Left renal cortex interstitium (tissue), 4 donors: ENCODE measurements at places on chromosomes 16 and 17.

DNA sequence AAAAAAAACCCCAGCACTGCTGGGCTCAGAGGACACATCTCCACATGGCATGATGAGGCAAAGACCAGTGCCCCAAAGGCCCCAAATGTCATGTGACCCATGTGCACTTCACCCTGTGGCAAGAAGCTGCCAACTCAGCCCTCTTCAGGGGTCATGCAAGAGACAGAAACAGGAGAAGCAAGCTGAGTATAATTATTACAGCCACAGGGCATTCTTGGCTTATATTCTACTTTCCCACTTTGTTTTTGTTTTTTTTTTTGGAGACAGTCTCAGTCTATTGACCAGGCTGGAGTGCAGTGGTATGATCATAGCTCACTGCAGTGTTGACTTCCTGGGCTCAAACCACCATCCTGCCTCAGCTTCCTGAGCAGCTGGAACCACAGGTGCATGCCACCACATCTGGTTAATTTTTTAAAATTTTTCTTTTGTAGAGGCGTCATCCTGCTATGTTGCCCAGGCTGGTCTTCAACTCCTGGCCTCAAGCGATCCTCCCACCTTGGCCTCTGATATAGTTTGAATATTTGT, 32.7 kb upstream of the LITAF start:
- DNase-seq = no peak

GRCh38 chr16:13322336-13322735, 420.9 kb downstream of the SHISA9 start:
- DNase-seq = no peak

GRCh38 chr16:12639044-12639443, 164.6 kb downstream of the CPPED1 start:
- no peak for DNase-seq

GRCh38 chr17:77129568-77130301, 11.0 kb upstream of the SEC14L1 start:
- DNase-seq = no peak

DNA sequence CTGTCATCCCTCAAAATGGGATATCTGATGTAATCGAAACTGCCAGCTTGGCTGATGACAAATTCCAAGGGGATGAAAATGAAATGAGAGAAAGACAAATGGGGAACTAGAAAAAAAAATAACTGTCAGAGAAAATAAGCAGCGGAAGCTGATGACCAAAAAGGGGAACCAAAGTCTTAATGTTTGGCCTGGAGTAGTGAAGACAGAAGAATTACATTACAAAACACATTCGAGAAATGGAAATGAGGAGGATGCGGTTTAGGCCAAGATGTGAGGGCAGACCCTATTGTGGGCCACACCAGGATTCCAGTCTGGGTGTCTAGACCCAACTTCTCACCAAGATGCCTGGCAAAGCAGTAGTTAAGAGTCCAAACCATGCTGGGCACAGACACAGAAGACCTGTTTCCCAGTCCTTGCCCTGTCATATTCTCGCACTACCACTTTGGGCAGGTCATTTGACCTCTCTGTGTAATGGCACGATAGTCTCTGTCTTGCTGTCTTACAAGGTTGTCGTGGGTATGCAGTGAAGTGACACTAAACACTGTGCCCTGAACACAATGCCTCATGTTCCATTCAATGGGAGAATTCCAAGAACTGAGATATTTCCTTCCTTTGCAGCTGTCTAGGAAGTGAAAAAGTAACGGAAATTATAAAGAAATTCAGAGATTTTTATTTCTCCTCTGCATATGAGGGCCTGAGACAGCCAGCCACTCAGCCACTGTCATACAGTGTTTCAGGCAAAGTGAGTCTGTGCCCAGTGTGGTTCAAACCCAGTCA, 12.3 kb upstream of the CCL2 start:
- DNase-seq = no peak

DNA sequence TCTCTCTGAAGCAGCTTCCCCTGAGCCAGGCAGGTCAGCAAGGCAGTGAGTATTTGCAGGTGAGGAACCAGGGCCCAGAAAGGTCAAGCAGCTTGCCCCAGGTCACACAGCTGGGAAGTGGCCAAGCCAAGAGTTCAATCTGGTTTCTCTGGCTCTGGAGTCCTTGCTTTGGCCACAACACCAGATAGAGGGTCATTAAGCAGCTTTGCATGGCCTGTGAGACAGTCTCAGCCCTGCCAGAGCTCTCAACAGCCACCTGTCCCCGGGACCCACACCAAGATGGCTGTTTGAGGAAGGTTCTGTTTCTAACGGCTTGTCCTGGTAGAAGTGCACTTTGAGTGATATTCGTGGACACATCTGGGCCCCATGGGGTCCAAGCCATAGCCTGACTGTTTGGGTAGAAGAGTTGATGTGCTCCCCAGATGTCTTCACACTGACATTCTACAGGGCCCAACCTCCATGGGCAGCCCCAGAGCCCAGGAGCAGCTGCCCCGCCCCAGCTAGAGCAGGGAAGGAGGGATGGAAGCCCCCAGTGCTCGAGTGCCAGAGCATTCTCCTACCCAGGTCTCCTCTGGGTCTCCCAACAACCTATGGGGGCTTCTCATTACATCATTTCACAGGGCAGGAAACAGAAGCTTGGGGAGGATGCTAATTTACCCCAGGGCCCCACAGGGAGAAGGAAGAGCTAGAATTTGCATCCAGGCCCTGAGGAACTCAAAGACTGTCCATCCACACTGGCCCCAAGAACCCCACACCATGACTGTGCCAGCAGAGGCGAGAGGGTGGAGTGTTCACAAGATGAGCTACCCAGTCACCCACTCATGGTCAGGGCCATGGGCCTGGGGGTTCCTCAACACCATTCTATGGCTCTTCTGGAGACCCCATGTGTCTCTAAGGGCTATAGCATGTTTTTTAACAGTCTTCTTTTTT, 107.3 kb upstream of the CDH5 start:
- DNase-seq = no peak

DNA sequence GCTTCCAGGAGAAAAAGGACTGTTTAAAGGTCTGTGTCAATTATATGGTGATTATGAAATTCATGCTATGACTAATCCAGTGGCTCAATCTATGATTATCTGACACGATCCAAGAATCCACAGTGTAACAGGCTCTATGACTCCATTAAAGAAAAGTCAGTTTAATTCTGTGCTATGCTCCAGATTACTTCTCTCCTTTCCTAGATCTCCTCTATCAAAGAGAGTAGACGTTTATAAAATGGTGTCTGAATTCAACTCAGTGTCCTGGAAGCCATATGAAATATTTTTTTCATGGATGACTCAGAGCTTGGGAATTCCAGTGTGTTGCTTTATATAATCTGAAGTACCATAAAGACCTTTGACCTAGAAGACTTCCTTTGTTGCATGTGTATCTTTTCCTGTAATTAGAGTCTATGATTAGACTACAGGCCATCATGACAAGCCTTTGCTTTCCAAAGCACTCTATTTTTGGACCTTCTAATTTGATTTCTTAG, 27.0 kb upstream of the NF1 start:
- no peak for DNase-seq

DNA sequence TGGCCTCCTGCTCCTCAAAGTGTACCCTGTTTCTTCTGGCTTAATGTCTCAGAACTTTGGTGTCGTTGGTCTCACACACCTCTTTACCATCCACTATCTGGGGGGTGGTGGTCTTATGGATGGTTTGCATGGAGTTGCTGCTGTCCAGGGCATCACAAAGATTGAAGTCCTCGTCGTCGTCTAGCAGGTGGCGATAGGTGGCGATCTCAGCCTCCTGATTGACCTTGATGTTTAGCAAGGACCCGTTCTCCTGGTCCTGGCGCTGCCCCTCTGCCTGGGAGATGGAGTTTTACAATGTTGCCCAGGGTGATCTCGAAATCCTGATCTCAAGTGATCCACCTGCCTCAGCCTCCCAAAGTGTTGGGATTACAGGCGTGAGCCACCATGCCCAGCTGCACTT, 31.1 kb upstream of the HELZ start:
- no peak for DNase-seq

- DNase-seq = no peak
Measured at GRCh38 chr16:12350945-12351344, 374.4 kb downstream of the SNX29 start.

GRCh38 chr17:50883850-50884438, 17.8 kb upstream of the TOB1 start:
- no peak for DNase-seq

DNA sequence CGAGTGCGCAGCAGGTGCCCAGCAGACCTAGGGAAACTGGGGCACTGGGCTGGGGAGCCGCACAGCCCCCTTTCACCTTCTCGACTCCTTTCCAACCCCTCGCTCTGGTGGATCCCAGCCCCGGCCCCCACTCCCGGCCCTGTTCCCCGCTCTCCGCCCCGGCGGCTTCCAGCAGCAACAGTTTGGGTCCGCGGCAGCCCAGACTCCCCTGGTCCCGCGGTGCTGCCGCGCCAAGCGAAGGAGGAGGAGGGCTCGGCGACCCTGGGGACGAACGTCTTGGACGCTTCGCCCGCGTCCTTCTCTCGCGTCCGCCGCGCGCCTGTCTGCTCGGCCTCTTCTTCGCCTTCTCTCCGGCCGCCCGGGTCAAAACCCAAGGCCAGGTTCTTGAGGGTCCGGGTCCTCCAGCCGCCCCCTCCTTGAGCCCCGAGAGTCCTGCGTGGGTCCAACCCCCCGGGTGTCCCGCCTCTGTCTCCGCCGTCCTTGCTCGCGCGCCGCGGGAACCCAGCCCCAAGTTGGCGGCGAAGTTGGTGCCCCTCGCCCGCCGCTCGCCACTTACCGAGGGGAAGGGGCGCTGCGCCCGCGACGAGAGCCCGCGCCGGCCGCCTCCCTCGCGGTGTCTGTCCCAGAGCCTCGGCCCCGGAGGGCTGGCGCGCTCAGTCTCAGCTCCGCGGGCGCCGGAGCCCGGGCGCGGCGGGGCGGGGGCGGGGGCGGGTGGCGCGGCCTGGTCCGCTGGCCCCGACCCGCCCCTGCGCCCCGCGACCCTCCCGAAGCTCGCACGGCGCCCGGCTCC, 1.4 kb upstream of the GRIN2C start:
- DNase-seq = no peak
